ENCODE measurements at places on chromosomes 16 and 17.
A peak's percentile ranks its signal among the peaks of the same experiment; 100 is the strongest.

DNA sequence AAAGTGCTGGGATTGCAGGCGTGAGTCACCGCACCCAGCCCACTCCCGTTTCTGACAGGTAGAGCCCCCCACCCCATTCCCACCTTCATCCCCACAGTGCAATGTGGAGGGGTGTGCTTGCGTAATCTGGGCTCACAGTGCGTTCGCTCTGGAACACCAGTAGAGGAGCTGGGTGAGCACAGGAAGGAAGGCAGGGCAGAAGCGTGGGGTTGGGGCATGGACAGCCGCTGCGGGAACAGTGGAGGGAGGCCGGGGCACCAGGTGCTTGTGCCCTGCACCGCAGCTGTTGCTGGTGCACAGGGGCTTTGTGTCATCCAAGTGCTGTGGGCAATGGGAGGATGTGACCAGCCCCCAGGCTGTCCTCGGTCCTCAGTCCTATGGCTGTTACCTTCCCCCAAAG, 24.7 kb downstream of the KDM8 start:
- DNase-seq: peak; percentile 33

GRCh38 chr17:49553676-49554335, 21.9 kb upstream of the NXPH3 start:
- no peak for DNase-seq

GRCh38 chr17:79747508-79748294, 17.0 kb downstream of the ENPP7 start:
- no peak for DNase-seq

- no peak for DNase-seq
Observed at GRCh38 chr16:11074131-11074530, 129.8 kb downstream of the CLEC16A start.
